Activated T-helper 1 cell treated with anti-CD3 and anti-CD28 coated beads, Interleukin-12 subunit alpha, Interleukin-12 subunit beta, Interleukin-2, Interleukin-4 antibody, amounts not matched to agents 30 ng/mL and 10 ng/mL and 1 ng/mL, durations not matched to agents 14 hours and 24 hours and 36 hours (primary cell): ENCODE measurements at places on chromosomes 3 and 15. TPM values are rescaled to one million over a fixed set of nuclear protein-coding genes. Genes with fewer than 3 reads are reported as not detected.
A peak's percentile ranks its signal among the peaks of the same experiment; 100 is the strongest.

GPR160 gene
- 3.4 and 3.5 TPM in 2 replicates for total RNA-seq

GRCh38 chr15:70033529-70034140, 64.1 kb downstream of the TLE3 start:
- DNase-seq: no peak

GRCh38 chr3:59310736-59311135, 260.9 kb upstream of the CFAP20DC start:
- DNase-seq: no peak

- DNase-seq: no peak
Measured at GRCh38 chr3:67028001-67028784, 30.1 kb downstream of the KBTBD8 start.

TTC23 gene
- total RNA-seq: 5.0 TPM in 2 replicates

DNA sequence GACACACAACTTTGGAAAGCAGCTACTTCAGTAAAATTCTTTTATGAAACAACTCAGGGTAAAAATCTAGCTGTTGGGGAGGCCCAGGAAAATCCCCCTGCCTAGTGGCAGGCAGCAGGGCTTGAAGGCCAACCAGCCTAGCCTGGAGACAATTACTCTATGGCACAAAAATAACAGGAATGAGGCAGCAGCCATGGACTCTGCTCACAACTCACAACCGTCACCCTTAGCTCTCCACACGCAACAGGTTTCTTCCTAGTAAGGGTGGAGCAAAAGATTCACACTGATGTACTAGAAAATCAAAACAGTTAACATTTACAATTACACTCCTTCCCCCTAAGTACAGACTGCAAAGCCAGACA, 530 bp upstream of the FBXL22 start:
- no peak for DNase-seq

IL17RD gene
- 0.15 TPM in 1 of 2 replicates, not detected in the other for total RNA-seq

ANKUB1 gene
- not detected in 2 replicates for total RNA-seq

DNA sequence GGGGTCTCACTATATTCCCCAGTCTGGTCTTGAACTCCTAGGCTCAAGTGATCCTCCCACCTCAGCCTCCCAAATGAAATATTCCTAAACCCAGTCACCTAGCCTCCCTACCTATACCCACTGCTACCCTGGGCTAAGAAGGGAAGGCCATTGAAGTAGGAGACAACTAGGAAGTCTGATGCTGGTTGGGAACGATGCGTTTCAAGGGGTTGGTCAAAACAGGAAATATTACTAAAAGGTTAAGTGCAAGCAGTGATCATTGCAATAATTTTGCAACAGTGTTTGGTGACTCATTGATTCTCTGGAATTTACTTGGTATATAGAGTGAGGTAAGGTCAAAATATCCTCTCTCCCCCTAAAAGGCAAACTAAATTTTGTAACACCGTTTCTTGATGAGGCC, 4.6 kb upstream of the UQCRC1 start:
- no peak for DNase-seq

- DNase-seq: no peak
Measured at GRCh38 chr3:113158171-113158570, 53.2 kb upstream of the BOC start.

- no peak for DNase-seq
Measured at GRCh38 chr3:97232393-97233034, 418.1 kb downstream of the EPHA6 start.

GRCh38 chr3:100254168-100254777, 6.5 kb upstream of the TBC1D23 start:
- DNase-seq: peak; percentile 31

- peak; percentile 16 for DNase-seq
Measured at GRCh38 chr15:67127965-67128364, 62.6 kb downstream of the SMAD3 start.

DNA sequence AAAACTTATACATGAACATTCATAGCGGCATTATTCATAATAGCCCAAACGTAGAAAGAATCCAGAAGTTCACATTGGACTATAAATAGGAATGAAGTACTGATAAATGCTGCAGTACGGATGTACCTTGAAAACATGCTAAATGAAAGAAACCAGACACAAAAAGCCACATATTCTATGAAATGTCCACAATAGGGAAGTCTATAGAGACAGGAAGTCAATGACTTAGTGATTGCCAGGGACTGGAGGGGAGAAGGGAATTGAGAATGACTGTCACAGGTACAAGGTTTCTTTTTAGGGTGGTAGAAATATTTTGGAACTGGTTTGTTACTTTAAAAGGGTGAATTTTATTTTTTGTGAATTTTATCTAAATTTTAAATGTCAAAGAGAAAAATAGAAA, 71.4 kb upstream of the SKOR1 start:
- no peak for DNase-seq

- no peak for DNase-seq
Measured at GRCh38 chr3:14273901-14274611, 95.4 kb downstream of the LSM3 start.

DNA sequence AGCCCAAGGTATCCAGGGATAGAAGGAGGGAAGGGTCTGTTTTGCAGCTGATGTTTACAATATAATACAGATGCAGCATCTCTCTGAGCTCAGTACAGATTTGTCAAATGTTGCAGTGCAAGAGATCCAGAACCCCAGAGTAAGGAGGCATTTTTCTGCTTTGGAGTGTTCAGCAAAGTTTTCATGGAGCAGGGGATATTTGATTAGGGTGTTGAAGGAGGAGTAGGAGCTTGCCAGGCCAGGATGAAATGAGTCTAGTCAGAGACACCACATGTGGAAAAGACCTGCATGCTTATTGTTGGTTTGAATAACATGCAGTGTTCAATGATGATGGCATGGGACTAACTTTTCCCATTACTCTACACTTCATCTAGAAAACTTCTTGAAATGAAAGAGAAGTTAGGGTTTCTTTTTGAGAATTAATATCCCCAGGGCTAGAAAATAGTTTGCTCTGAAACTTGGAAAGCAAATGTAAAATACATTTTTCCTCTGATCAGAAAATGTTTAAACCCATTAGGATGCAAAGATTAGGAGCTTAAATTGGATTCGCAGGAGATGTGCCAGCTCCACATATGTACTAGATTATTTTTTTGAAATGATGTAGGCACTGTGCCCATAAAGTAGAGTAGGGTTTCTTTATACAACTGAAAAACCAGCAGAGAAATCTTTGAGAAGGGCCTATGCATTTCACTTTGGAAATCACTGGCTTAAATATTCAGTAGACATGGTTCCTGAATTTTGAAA, 243.8 kb downstream of the CACNA2D3 start:
- no peak for DNase-seq

- DNase-seq: no peak
Measured at GRCh38 chr15:41935566-41936020, 36.8 kb downstream of the EHD4 start.

- DNase-seq: no peak
Measured at GRCh38 chr15:72824781-72825180, 41.2 kb upstream of the ADPGK start.

PODXL2 gene
- total RNA-seq: 9.7 and 10.3 TPM in 2 replicates

TRIM42 gene
- total RNA-seq: not detected in 2 replicates

DNA sequence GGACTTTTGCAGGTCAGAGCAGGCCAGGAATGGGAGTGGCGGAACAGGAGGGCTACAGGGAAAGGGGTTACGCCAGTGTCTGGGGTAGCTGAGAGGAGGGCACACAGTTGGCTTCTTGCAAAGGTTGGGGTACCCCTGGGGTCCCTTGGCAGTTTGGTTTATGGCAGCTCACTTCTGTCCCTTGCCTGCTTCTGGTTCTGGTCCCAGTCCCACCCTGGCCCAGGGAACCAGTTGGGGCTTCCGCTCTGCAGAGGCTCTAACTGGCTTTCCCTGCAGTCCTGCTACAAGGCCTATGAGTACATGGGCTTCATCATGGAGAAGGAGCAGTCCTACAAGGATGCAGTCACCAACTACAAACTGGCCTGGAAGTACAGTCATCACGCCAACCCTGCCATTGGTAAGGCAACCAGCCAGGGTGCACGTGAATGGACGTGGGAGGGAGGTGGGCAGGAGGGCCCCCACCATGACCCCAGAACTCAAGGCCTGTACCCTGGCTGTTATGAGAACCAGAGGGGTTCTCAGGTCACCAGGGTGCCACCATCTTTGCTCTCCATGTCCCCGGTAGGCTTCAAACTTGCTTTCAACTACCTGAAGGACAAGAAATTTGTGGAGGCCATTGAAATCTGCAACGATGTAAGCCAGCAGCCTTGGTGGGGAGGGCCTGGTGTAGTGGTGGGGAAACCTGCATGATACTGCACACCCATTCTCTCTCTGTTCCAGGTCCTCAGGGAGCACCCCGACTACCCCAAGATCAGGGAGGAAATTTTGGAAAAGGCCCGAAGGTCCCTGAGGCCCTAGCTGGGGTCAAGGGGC, 15.2 kb downstream of the CSRNP1 start:
- DNase-seq: no peak

DNA sequence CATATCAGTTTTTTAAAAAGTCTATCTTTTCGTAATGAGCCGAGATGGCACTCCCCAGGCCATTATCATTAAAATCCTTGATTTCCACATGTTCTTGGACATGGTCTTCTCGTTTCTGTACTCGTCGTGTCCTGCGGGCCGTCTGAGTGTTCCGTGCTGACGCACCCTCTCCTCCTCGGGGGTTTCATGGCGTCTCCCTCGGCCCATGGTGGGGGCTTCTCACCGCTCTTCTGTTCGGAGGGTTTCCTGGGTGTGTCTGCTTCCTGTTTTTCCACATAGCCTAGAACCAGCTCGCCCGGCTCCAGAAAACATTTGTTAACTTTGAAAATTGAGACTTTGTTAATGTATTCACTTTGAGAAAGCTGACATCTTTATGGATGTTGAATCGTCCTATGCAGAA, 92.7 kb downstream of the VGLL4 start:
- no peak for DNase-seq

- no peak for DNase-seq
Measured at GRCh38 chr15:75862796-75863195, 19.5 kb downstream of the UBE2Q2 start.

GOLGA8S gene
- total RNA-seq: 0.08 and 0.15 TPM in 2 replicates

DNA sequence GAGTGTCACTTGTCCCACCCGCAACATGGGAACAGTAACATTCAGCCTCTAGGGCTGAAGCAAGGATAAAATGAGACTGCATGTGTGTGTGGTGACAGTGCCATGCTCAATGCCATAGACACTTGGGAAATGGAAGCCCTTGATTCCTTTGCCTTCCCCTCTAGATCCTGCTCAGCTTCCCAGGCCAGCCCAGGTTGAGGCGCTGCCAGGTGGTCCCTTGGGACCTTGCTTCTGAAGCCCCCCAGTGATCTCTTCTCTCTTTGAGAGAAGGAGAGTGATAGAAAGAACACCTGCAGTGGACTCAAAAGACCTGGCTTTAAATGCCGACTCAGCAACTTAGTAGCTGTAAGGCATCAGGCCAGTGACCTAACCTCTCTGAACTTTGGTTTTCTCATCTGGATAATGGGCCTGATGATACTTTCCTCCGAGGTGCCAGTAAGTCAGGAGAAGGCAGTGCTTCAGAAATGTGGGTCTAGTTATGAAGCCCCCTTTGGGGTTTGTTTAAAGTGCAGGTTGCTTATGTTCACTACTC, 144.5 kb downstream of the RPLP1 start:
- no peak for DNase-seq

GABPB1 gene
- 80.7 and 81.0 TPM in 2 replicates for total RNA-seq

RTP3 gene
- total RNA-seq: not detected in 2 replicates

COMMD2 gene
- 44.2 and 44.8 TPM in 2 replicates for total RNA-seq

- DNase-seq: peak; percentile 63
Measured at GRCh38 chr3:9168241-9168741, 81.2 kb downstream of the SRGAP3 start.

DNA sequence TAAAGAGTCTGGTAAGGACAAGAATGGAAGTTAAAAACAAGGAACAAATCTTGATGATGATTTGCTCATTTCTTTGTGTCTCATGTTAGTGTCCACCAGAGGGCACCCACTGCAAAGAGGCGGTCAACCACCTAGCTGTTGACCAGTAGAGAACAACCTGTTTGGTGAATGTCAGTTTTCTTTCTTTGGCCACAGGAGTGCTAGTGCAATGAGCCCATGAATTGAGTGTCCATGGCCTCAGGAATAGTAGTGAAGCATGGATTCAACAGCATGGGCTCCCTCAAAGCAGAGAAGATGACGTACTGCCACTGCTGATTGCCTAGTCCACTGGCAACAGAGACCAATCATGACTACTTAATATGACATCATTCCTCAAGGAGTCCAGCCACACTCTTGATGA, 10.7 kb upstream of the CNTN6 start:
- DNase-seq: no peak

GRCh38 chr3:179957264-179957845, 79.4 kb downstream of the PEX5L start:
- no peak for DNase-seq

DNA sequence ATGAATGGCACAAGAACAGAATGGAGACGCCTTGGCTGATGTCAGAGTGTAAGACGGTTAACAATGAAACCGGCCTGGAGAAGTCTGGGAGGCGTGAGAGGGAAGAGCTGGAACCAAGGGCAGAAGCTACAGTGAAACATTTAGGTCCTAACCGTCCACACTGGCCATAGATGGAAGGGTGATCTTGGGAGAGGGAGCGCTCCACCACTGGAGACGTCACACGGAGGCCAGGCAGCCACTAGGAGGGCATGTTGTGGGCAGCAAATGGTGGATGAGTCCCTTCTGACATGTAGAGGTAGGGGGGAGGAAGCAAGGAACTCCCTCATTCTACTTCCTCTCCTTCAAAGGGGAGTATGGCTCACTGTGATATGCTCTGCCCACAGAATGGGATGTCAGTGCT, 23.8 kb downstream of the FEM1B start:
- no peak for DNase-seq

DNA sequence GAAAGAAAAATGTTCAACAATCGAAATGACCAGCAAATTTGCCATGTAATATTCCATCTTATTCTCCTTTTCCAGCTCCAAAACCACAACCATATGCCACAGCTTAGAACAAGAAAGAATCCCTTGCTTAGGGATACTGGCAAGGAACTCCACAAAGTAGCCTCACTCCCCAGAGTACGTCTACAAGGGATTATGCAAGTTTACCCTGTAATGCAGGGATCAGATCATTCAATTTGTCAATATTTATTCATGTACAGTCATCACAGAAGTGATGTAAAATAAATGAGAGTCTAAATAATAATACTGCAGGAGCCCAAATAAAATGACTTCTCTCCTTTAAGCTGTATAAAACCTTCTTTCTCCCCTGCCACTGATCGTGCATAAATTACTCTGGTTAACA, 23.5 kb upstream of the MYO1E start:
- no peak for DNase-seq
